ENCODE measurements at places on chromosomes 5 and 9. TPM values are rescaled to one million over a fixed set of nuclear protein-coding genes. Genes with fewer than 3 reads are reported as not detected.

KCNIP1 gene
- not detected for total RNA-seq

SLC6A3 gene
- not detected for total RNA-seq

RAB24 gene
- total RNA-seq, result 33.1 TPM

KLHL3 gene
- 0.77 TPM for total RNA-seq

TRIM7 gene
- total RNA-seq, result 3.0 TPM

MEIKIN gene
- not detected for total RNA-seq

PPIP5K2 gene
- total RNA-seq, result 40.3 TPM

PCDHGA9 gene
- total RNA-seq, result 3.8 TPM

NTNG2 gene
- total RNA-seq, result 3.5 TPM

ADAMTS19 gene
- under 0.01 TPM for total RNA-seq

INSL6 gene
- total RNA-seq, result not detected

DEPDC1B gene
- 1.0 TPM for total RNA-seq

BNC2 gene
- total RNA-seq, result 28.8 TPM

NAIP gene
- 5.0 TPM for total RNA-seq

ADCY2 gene
- total RNA-seq, result not detected

LCN15 gene
- total RNA-seq, result not detected

SPINK13 gene
- total RNA-seq, result not detected

ZNG1C gene
- 22.1 TPM for total RNA-seq

HSPB3 gene
- not detected for total RNA-seq

SLC36A1 gene
- total RNA-seq, result 6.5 TPM
